ENCODE measurements at places on chromosomes 6 and 20.

DNA sequence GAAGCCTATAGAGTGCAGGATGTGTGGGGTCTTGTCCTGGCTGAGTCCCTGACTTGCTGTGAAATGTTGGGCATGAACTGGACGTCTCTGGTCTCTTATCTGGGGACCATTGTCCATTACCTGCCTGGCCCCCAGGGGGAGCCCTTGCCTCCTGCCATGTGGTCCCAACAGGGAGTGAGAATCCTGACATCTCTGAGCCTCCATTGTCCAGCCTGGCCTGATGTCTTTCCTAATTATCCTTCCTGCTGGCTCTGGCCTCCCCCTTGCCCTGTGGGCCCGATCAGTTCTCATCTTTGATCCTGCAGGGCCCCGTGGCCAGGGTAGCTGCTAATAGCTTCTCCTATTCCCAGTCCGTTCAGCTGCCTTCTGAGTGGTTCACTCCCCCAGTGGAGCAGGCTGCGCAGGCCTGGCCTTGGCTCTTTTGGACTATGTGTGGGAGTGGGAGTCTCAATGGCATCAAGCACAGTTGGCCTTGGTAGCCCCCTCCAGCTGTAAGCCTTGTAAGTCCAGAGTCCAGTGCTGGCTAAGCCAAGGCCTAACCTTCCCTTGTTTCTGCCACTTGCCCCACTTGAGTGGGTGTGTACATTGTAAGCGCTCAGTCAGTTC is 77.9 kb upstream of the RALY start:
- DNase-seq = peak; percentile 85

- no peak for DNase-seq
These were observed 364.6 kb upstream of the SOX4 start for GRCh38 chr6:21228876-21229460.

DNA sequence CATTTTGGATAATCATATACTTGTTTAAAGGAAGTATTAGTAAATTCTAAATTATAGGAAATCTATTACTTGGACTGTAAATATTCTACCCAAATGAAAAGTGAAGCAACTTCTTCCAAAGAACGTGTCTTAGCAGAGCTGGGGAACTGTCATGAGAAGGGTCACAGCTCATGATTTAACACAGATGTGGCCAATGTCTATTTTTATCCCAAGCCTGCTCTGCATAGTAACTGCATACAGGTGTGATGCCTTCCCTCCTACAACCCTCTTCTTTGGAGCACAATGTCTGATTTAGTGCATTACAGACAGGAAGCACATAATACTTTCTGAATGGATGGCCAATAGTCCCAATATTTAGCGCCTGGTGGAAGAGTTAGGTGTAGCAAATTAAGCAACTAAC is 138.7 kb upstream of the THEMIS start:
- DNase-seq = no peak

- DNase-seq = no peak
These were observed 18.6 kb downstream of the ADTRP start for GRCh38 chr6:11760015-11760473.

- no peak for DNase-seq
These were observed 141.3 kb downstream of the ADGRB3 start for GRCh38 chr6:68776354-68776753.

- DNase-seq = no peak
These were observed 131.3 kb downstream of the GJA10 start for GRCh38 chr6:90025523-90026061.

GRCh38 chr6:63839485-63839884 is 203.9 kb downstream of the PHF3 start:
- no peak for DNase-seq

DNA sequence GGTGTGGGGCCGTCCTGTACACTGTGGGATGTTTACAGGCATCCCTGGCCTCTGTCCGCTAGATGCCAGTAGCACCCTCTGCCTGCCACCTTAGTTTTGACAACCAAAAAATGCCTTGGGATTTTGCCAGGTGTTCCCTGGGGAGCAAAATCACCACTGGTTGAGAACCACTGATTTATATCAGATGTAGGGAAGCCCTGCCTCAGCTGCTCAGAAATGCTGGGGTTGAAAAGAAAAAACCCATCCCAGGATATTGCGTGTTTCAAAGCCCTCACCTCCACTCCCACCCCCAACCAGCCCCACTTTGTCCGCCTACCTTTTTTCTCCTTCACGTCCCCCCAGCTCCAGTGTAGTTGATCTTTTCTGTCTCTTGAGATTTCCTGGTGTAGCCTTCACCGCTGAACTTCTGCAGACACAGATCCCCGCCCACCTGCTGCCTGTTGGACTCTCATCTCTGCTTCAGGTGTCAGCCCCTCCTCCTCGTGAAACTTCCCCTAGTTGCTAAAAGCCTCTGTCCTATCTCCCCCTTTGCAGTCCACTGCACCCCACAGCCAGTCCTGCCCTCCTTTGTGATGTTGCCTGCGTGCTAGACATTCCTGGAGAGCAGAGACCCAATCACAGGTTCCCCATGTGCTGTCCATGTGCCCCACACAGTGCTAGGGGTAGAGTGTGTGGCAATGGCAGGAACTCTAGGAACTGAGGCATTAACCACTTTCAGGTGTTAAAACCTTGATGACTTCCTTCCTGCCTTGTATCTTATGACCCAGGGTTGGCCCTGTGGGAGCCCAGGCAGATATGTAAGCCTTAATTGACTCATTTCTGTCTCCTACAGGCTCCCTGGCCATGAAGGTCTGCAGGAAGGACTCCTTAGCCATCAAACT is 98.9 kb downstream of the TBC1D7 start:
- no peak for DNase-seq

- no peak for DNase-seq
These were observed 5.2 kb upstream of the BPIFA2 start for GRCh38 chr20:33162753-33163152.

DNA sequence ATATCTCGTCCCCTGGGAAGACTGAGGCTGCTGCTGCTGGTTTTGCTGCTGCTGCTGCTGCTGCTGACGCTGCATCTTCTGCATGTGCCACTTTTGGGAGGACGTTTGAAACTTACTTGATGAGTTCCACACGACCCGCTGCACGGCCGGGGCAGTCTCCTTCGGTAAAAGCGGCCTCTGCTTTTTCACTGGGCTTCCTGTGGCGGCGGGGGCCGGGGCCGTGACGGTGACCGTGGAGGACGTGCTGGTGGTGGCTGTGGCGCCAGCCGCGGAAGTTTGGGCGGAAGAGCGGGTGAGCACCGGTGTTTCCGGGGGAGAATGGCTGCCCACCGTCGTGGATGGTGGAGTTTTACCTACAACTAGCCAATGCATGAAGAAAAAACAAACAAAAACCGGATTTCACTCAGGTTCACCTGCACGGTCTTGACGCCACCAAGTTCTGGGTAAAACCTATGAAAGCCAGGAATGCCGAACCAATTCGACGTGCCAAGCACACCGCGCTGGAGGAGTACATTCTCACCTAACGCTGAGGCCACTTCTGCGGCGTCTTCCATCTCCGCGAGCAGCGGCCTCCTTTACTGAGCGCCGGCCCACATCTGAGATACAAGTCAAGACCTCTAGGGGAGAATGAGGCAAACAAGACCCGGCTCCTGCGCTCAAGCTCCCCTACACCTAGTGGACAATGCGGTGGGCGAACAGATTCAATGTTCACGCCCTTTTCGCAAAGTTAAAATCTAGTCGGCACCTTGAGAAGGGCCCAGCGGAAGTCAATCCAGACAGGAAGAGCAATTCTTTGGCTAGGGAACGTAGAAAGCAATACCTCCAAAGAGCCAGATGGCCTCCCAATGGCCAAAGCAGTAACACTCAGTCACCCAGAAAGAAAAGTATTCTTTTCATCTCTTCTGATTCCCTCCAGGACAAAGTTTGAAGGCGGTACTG is 117.5 kb downstream of the ZMYND8 start:
- no peak for DNase-seq

DNA sequence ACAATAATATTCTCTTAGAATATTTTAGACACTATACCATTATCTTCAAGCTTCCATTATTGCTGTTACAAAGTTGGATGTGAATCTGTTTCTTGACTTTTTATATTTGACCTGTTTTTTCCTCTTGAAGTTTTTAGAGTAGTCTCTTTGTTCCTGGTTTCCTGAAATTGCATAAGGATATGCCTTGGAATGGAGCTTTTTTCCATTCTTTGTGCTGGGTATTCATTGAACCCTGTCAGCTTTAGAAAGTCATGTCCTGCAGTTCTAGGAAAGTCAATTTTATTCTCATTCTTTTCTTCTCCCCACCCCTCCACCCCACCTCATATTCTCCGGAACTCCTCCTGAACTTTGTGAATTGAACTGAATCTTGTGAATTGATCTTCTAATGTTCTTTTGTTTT is 92.4 kb upstream of the FOXO3 start:
- DNase-seq = no peak
